ENCODE measurements at places on chromosomes 12 and 14.
A peak's percentile ranks its signal among the peaks of the same experiment; 100 is the strongest.

DNA sequence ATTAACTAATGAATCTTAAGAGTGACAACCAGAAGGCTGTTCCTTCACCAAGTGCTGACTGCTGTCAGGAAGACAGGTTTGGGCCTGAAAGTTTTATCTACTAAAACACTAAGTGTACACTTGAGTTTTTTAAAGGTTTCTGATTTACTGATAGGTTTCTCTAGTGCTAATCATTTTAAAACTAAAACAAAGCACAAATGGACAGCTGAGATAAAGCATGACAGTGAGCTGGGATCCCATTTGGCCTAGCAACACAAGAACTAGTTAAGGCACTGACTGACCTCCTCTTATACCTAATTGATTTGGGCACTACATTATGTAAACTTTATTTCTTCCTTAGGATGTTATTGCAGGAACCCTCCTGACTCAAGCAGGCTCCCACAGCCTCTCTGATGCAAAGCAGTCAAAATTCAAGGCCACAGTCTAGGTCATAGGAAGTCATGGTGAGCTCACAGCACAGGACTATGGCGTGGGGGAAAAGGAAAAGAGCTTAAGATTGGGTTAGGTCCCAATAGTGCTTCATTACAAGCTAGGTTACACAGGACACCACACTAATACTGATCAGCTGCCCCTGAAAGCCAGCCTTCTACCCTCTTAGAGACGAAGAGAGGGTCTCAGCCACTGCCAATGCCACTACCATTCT, 3.5 kb downstream of the STXBP6 start:
- no peak for DNase-seq

DNA sequence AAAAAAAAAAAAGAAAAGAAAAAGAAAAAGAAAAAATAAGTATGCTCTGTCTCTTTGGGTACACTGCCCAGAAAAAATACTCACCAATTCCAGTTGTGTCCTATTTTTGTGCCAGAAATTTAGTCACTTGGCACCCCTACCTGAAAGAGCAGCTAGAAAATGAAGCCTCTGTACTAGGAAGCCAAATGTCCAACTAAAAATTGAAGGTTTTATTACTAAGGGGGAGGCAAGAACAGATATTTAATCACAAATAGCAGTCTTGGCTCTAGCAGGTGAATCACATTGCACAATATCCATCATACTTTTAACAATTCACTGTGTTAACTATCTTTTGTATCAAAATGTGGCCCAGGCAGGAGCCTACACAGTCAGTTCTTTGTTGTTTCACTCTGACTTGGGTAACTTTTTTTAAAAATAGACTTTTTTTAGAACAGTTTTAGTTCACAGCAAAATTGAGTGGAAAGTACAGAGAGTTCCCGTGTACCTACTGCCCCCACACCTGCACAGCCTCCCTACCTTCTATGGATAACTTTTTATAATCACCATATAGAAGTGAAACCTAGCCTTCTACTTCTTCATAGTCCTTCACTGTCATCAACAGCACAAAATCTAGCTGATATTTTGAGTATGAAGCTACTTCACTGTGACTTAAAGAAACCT, 87.1 kb upstream of the ATF7IP start:
- no peak for DNase-seq

- DNase-seq, result peak; percentile 41
Observed at GRCh38 chr14:45135156-45135555, 574 bp upstream of the FANCM start.

DNA sequence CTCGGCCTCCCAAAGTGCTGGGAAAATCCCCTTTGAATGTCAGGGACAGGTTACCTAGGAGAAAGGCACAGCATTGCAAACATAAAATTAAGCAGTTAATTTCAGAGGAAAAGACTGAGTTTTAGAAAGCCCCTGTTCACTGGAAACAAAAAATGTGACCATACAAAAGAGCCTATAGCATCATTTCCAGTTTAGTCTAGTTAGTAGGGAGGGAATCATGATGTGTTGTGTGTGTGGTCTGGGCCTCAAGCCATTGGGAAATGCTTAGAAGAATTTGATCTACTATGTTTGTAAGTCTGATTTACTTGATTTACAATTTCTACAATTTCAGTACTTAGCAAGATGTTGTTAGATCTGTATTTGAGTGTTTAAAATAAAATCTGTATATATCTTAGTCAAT, 47.1 kb upstream of the RERG start:
- DNase-seq, result no peak

DNA sequence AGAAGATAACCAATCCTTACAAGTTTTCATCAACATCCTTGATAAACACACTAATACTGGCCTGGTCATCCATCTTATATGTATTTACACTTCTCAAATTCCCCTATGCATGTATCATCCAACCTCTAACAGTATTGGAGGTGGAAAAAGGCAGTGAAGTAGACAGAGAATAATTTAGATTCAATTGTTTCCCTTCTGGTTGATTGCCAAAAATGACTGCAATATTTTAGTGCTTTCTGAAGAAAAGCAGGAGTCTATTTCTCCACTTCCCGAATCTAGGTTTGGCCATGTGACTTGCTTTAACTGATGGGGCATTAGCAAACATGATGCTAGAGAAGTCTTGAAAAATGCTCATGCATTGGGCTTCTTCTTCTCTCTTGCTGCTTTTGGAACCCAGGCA, 78.3 kb upstream of the METAP2 start:
- no peak for DNase-seq

GRCh38 chr12:122013791-122014590, 7.7 kb upstream of the BCL7A start:
- DNase-seq, result no peak

DNA sequence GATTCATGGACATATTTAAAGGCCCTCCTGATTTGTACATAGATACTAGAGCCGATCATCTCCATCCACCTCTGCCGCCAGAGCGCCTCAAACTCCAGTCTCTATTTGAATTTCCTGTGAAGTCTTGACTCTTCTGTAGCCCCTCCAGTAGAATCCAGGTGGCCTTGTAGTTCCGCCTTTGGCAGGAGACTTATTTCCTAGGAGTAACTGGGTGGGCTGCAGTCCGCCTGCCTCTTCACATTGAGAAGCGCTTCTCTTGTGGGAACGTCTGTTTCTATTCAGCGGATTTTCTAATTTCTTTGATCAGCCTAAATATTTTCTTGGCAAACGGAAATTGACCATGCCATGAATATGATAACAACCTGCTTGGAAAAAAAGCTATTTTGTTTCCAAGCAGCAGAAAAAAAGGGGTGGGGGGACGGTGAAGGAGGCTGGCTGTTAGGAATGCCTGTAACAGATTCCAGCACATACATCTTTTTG, 9.0 kb upstream of the SIX1 start:
- DNase-seq, result no peak

GRCh38 chr14:55238019-55238680, 33.1 kb upstream of the FBXO34 start:
- no peak for DNase-seq

DNA sequence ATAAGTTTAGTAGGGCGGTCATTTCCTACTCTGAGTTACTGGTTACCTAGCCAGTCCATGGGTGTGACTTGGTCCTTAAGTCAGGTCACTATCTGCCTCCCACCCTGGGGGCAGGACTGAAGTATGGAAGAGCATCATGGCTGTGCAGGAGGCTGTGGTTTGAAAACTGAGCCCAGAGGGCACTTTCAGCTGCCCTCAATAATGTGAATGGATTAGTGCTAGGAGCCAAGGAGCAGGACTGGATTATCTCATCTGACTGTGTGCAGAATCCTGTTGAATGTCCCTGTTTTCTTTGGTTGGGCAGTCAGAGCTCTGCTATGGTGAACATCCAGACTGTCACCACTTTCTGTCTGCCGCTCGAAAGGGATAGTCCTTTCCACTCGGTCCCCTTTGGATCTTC, 1.6 kb downstream of the ATXN7L3B start:
- DNase-seq, result no peak

DNA sequence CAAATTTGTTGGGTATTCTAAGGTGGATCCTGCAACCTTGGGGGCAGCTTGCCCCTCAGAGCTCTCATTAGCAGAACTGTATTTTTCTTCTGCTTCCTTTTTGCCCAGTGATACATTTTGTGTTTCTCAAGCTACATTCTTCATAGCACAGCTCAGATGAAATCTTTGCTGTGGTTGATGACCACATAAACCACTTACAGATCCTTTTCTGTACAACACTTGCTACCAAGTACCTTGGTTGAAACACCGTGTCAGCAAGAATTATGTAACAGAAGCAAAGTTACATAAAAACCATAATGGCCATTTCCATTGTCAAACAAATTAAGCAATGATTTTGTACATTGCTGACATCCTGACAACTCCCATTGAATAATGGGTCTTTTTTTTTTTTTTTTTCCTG, 9.7 kb upstream of the PLBD1 start:
- DNase-seq, result no peak

GRCh38 chr14:100615736-100616695, 28.8 kb upstream of the BEGAIN start:
- DNase-seq, result no peak

DNA sequence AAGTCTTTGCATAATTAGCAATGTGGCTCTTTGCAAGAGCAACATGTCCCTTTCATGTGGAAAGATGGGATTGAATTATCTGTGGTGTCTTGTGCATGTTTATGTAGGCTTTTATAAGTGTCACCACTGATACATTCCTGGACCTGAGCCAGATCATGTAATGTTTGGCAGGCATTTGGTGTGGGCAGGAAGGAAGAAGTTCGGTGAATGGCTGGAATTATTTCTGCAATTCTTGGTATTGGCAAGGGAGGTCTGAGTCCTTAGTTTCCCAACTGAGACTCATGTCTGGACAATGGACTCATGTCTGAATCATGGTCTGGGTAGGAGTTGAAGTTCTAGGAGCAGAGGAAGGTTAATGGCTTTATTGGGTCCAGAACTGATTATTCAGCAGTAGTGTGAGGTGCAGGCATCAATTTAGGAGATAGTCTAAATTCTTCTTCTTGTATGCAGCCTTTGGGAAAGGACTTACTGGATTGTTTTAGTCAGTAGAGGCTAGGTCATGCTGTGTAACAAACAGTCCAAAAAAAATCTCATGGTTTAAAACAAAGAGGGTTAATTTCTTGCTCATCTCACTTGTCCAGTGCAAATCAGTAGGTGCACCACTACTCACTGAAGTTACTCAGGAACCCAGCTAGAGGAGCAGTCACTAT, 186.5 kb upstream of the LHX5 start:
- DNase-seq, result peak; percentile 13

GRCh38 chr14:89171628-89172027, 245.4 kb downstream of the FOXN3 start:
- DNase-seq, result no peak

DNA sequence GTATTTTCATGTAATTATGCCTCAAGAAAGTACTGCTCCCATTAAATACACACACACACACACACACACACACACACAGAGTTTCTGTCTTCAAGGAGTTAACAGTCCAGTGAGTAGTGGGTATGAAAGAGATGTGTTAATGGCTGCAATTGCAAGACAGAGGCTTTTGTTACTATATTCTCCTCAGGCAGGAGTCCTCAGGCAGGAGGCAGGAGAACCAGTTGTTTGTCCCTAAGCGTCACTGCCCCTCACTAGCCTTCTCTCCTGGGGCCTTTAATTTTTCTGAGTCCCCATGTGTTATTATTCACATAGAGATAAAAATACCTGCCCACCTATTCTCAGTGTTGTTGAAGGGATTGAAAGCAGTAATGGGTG, 31.2 kb downstream of the DAD1 start:
- DNase-seq, result no peak

DNA sequence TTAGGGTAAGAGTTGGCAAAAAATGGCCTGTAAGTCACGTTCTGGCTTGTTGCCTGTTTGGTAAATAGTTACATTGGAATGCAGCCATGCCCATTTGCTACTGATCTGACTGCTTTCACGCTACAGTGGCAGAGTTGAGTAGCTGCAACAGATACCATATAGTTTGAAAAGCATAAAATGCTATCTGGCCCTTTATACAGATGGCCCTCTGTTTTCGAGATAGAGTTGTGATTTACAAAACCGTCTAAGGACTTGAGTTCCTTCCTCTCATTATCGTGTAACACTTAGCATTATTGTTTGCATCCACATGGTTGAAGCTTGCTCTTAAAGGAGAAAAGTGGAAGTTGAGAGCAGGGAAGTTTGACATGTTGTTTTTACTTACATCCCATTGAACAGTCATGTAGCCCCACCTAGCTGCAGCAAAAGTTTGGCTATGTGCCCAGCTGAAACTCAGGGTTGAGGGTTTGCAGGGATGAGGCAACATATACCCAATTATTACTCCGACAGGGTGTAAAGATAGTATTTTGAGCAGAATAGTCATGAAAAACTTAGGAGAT, 11.3 kb upstream of the SCFD1 start:
- DNase-seq, result peak; percentile 84

- DNase-seq, result no peak
Observed at GRCh38 chr12:106452309-106452708, 94.8 kb downstream of the POLR3B start.

GRCh38 chr14:39731912-39732311, 299.7 kb upstream of the FBXO33 start:
- no peak for DNase-seq

- no peak for DNase-seq
Observed at GRCh38 chr14:89500303-89500702, 83.3 kb upstream of the FOXN3 start.

GRCh38 chr14:79056879-79057278, 886.7 kb downstream of the NRXN3 start:
- peak; percentile 27 for DNase-seq

DNA sequence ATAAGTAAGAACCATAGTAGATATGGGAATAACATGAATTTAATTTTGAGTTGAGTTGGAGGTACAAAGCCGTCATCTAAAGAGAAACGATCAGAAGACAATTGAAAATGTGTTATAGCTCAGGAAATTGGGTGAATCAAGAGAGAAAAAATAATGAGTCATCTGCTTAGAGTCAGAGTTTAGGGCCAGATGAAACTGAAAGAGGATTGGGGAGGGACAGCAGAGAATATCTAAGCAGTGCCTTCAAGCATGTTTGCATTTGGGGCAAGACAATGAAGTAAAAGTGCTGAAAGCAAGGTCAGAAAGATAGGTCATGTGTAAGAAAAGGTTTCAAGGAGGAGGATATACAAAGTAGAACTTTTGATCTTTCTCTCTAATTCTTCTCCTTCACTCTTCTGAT, 49.4 kb downstream of the SLC15A5 start:
- DNase-seq, result no peak

DNA sequence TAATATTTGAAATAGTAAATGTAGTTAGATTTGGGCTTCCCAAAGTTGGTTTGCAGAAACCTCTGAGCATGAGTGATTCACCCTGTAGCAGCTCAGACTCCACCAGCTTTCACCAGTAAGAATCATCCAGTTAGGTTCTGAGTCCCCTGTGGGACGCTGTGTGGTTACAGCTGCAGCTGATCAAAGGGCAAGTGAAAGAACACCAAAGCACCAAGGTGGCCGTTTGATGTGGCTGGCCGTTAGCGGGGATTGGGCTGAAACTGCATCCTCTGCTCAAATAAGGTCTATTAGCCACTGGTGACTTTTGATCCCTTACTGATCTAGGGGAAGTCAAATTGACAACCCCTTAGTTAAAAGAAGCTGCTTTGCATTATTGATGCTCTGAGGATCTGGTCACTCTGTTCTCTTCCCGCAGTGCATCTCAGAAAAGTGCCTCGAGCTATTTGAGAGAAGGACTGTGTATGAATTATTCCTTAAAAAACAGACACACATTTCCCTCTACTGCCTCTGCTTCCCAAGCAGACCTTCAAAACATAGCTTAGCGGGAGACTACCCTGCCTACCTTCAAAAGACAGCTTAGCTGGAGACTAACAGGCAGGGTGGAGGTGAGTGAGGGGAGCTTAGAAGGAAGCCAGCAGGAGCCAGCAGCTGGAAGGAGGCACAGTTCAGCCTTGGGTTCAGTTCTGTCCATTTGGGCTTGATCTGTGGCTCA, 3.7 kb downstream of the ABHD12B start:
- DNase-seq, result no peak
